A172 (cell line): ENCODE measurements at places on chromosomes 1 and 21.

GRCh38 chr1:51843948-51844347 lies 34.6 kb downstream of the NRDC start:
- no peak for DNase-seq

DNA sequence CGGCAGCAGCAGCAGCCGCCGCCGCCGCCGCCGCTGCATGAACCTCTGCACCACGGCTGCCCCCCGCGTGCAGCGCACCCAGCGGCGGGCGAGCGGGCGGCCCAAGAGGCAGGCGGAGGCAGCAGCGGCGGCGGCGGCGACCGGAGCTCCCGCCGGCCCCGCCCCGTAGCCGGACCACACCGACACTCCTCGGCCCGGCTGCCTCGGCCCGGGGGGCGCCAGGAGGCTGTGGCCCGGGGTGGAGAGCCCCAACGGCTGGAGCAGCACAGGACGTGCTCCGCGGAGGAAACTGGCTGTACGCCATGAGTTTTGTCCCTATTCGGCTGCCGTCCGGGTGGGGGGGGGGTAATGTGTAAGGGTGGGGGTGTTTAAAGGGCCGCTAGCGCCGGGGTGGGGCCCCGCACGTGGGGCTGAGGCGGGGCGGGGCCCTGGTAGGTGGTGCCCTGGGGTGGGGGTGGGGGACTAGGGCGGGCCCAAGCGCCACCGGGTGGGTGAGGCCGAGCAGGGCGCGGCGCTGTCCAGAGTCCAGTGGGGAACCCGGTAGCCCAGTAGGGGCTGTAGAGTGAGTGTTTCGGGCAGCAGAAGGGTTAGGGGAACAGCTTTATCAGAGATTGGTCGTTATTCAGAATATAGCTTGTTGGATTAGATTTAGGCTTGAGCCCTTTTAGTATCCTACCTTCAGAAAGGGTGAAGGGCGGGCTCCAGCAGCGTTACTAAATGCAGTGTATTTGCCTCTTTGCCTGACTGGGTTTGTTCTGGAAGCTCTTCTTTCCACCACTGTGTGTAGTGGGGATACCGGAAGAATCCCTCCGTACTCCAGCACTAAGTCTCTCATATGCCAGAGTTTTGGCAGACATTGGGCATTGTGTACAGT lies at the start of gene FAM78B:
FAM78B (minus strand) TSS at position 304 of the 874 bp plus-strand sequence. CDS start 753 bp downstream, outside the sequence.
- peak; percentile 59 for DNase-seq

GRCh38 chr1:219189952-219190351 lies 16.3 kb downstream of the LYPLAL1 start:
- DNase-seq, result no peak

DNA sequence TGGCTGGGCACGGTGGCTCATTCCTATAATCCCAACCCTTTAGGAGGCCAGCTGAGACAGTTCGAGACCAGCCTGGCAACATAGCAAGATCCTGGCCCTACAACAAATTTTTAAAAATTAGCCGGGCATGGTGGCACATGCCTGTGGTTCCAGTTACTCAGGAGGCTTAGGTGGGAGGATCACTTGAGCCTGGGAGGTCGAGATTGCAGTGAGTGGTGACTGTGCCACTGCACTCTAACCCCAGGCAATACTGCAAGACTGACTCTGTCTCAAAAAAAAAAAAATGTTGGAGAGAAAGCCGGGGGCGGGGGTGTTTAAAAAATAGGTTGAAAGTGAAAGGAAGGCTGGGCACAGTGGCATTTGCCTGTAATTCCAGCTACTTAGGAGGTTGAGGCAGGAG lies 16.5 kb downstream of the CLDN19 start:
- DNase-seq, result no peak

GRCh38 chr1:154867841-154868605 lies 2.1 kb downstream of the KCNN3 start:
- DNase-seq, result no peak

- DNase-seq, result no peak
These were observed 80.0 kb downstream of the DYRK1A start for GRCh38 chr21:37446552-37446951.

DNA sequence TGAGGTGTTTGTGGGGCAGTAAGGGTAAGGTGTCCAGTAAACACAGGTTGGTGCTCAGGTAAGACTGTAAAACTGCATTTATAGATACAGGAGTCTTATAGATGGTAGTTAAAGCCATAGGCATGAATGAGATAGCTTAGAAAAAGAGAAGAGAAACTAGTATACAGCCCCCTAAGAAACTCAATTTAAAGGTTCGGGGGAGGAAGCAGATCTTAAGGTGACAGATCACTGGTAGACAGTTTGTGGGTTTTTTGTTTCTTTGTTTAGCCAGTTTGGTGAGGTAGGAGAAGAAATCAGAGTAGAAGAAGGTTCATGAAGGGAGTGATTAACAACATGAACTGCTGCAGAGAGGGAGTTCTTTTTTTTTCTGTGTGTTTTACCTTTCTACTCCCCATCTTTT lies 6.1 kb upstream of the AGO3 start:
- DNase-seq, result no peak

DNA sequence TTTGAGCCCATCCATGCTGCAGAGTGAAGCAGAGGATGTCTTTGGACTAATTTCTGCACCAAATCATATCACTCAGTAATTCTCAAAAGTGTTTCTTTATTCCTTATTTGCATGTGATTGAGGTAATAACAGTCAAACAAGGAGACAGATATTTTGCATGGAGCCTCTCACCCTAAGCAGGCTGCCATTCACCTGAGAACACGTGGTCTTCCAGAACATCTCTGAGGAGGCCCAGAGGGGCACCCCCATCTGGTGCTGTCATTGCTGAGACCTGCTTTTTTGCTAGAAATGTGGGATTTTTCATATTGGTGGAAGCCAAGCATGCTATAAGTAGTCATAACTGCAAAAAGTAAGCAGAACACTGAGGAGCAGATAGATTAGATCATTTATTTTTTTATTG lies 7.7 kb downstream of the SLC37A1 start:
- no peak for DNase-seq

GRCh38 chr1:50095716-50096115 lies 13.0 kb upstream of the ELAVL4 start:
- DNase-seq, result no peak

GRCh38 chr1:105872817-105873216 lies 1183.7 kb upstream of the PRMT6 start:
- DNase-seq, result no peak

GRCh38 chr1:26158271-26158907 lies 490 bp upstream of the FAM110D start:
- DNase-seq, result no peak

DNA sequence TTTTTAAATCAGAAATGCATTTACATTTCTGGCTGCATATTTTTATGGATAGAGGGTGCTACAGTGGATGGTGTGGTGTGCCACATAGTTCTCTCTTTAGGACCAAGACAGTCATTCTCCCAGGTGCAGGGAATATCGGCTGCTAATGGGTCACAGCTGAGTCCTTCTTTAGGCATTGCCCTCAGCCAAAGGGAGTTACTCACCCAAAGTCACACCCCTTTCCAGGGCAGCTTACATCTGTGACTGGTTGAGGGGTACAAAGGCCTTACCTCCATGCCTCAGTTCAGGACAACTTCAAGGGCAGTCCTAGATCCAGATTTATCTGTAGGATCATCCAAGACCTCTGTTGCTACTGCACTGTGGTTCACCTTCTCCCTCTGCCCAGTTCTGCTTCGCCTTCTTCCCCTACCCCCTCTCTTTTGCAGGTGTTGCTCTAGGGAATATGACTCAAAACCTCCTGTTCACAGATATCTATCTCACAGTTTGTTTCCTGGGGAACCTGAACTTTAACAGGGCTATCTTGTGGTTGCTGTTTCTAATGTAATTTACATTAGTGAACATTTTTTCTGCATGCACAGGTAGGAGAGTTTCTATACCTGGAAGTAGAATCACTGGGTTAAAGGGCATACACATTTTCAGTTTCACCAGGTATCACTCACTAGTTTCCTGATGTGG lies 413.9 kb downstream of the RPS6KC1 start:
- DNase-seq, result no peak

DNA sequence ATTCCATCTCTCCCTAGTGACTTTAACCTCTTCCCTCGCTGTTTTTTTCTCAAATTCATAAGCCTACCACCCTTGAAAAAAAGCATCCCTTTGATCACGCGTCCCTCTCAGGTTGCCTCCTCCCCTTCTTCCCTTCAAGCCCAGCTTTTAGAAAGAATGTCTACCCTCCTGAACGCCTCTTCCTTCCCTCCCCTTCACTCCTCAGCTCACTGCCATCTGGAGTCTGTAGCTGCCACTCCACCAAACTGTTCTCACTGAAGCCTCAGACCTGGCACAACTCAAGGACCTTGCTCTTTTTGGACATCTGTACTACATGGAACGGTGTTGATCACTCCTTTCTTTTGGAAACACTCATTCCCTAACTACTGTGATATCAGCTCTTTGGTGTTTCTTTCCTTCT lies 80.6 kb downstream of the SLC25A24 start:
- no peak for DNase-seq

DNA sequence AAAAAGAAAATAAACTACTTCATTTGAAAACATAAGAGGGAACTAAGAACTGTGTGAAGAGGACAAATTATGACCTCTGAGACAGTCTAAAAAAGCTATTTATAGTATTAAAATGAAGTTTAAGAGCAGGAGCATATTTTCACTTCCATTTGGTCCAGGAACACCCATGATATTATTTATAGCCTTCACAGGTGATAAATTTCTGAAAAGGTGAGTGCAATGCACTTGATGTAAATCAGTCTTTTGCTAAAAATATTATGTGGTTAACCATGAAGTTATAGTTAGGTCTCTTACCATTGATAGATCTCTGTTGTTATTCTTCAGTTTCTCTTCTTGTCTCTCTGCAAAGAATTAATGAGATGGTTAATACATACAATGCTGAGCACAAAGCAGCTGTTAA lies 14.7 kb downstream of the TMCO1 start:
- DNase-seq, result no peak

DNA sequence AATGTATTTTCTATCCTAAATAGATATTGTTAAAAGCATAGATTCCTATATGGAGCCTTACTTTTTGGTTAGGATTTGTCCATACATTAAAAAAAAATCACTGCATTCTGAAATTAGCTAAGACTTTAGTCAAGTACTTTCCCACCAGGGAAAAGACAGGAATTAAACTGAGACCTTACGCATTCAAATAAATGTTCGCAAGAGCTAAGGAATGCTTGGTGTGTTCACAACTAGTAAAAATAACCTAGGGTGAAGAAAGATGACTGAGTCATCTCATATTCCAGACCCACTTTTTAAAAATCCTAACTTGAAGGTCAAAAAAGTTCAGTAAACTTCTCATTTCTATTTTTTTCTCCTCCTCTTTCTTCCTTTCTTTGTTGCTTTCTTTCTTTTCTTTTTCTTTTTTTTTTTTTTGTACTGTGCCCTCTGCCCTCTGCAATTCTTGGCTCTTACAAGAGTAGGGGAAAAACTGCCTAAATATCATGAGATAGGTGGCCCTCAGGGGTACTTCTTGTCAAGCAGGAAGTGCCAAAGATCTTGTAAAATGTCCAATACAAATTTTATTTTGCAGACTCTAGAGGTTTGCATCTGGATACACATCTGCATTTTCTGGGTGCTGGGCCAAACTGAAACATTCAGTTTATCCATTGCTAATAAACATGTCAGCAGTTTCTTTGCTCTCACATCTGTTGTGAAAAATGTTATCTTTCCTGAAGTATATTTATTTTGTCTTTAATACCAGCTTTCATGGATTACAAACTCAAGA lies 121.4 kb upstream of the GORAB start:
- peak; percentile 83 for DNase-seq

DNA sequence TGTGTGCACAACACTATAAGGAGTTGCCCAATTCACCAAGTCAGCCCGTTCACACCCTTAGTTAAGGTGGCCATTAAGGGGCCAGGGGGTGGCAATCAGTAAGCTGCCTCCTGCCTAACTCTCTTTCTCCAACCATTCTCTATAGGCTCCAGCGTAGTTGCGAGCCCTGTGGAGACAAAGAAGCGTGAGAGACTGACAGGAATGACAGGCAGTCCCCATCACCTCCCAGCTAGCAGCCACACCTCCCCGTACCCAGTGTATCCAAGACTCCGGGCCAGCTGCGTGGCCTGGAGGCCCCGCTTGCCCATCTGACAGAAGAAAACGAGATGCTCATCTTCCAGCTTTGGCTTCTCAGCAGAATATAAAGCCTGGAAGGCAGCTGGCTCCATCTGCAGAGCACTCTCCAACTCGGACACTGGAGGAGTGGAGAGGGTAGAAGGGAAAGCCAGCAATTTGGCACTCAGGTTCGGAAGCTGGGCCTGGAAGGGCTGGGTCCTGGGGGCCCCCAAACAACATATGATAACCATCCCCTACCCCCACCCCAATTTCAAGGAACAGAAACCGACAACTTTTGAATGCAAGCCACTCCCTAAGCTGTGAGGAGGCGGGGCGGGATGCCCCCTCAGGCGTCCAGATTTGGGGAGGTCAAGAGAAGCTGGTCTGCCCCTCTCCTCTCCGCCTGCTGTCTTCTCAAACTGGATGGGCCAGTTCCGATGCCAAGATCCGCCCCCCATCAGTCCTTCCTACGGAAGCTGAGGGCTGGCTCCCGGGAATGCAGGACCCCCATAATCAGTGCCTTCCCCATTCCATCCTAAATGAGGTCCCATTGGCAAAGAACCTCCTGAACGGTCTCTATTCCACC lies 872 bp downstream of the TSTD1 start:
- no peak for DNase-seq

- peak; percentile 69 for DNase-seq
These were observed 1.6 kb upstream of the METTL25B start for GRCh38 chr1:156726549-156727226.

DNA sequence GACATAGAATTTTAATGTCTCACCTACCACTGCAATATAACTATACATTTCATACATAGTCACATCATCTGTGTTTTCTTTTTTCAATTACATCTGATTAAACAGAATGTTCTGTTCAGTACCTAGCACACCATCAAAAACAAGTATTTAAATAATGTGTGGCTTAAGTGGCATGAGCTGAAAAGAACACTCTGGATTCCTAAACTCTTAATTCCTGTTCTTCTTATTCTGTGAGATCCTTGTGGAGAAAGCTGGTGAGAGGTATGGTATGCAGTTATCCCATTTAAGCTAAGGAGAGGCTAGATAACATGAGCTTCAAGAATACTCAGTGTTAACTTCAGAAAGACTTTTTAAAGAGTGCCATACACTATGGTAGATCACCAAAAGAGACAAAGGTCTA lies 5.5 kb downstream of the TP53BP2 start:
- DNase-seq, result no peak

GRCh38 chr1:70220015-70220414 lies 1.2 kb upstream of the SRSF11 start:
- DNase-seq, result no peak

- no peak for DNase-seq
These were observed 31.5 kb downstream of the RIMS3 start for GRCh38 chr1:40633931-40634376.

DNA sequence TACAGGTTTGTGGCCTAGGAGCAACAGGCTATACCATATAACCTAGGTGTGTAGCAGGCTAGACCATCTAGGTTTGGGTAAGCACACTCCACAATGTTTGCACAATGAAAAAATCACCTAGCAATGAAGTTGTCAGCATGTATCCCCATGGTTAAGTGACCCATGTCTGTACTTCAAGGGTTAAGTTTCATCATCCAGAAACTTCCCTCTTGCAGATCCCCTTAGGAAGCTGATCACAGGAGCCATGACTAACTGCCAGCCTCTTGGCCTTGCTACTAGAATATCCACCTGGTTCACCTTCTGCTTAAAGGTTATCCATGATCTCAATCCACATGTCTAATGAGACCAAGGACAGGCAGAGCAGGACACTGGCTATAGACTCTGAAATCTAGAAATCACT lies 3.5 kb upstream of the UBXN10 start:
- DNase-seq, result no peak

GRCh38 chr1:167130829-167131510 lies 37.1 kb downstream of the STYXL2 start:
- DNase-seq, result no peak
